ENCODE measurements at places on chromosomes 2 and 18. TPM values are rescaled to one million over a fixed set of nuclear protein-coding genes. Genes with fewer than 3 reads are reported as not detected.

SERPINB11 gene
- not detected for total RNA-seq

LRRC30 gene
- not detected for total RNA-seq

ITPRIPL1 gene
- total RNA-seq: 5.3 TPM

PLB1 gene
- total RNA-seq: not detected

ATG16L1 gene
- 16.0 TPM for total RNA-seq

LRATD1 gene
- 0.64 TPM for total RNA-seq

SFTPB gene
- total RNA-seq: 1.9 TPM

ALPI gene
- not detected for total RNA-seq

DARS1 gene
- total RNA-seq: 85.4 TPM

NYAP2 gene
- under 0.01 TPM for total RNA-seq

HOXD3 gene
- not detected for total RNA-seq

PAIP2B gene
- 0.52 TPM for total RNA-seq

EMILIN2 gene
- total RNA-seq: 12.4 TPM

TOGARAM2 gene
- not detected for total RNA-seq

SPC25 gene
- total RNA-seq: 3.5 TPM

BUB1 gene
- 31.0 TPM for total RNA-seq

NTSR2 gene
- not detected for total RNA-seq

MYOM1 gene
- 0.13 TPM for total RNA-seq

DCAF17 gene
- total RNA-seq: 8.8 TPM

RIF1 gene
- total RNA-seq: 24.1 TPM

ASAP2 gene
- 7.2 TPM for total RNA-seq

LIMS3 gene
- 0.48 TPM for total RNA-seq

CNDP1 gene
- not detected for total RNA-seq

CD8B2 gene
- not detected for total RNA-seq

MC5R gene
- not detected for total RNA-seq

CYRIA gene
- 1.9 TPM for total RNA-seq

DNAJC5G gene
- total RNA-seq: not detected

DSC3 gene
- total RNA-seq: 1.4 TPM

TMEM163 gene
- total RNA-seq: 0.13 TPM

KIF5C gene
- 0.24 TPM for total RNA-seq

CFAP65 gene
- not detected for total RNA-seq

RSAD2 gene
- total RNA-seq: not detected

SCN9A gene
- total RNA-seq: 1.0 TPM

SLC40A1 gene
- 2.3 TPM for total RNA-seq

FRZB gene
- total RNA-seq: 0.52 TPM

HAAO gene
- total RNA-seq: 2.7 TPM

WDR33 gene
- 26.9 TPM for total RNA-seq

LIPG gene
- 2.5 TPM for total RNA-seq

TCF23 gene
- total RNA-seq: not detected

STRN gene
- total RNA-seq: 11.3 TPM

CNNM3 gene
- total RNA-seq: 4.3 TPM

RTKN gene
- 15.7 TPM for total RNA-seq

Measured in epithelial cell of alveolus of lung (primary cell).